ENCODE measurements at places on chromosomes 3 and 15. TPM values are rescaled to one million over a fixed set of nuclear protein-coding genes. Genes with fewer than 3 reads are reported as not detected.

The TNK2 gene
- 42.6 TPM for total RNA-seq

DNA sequence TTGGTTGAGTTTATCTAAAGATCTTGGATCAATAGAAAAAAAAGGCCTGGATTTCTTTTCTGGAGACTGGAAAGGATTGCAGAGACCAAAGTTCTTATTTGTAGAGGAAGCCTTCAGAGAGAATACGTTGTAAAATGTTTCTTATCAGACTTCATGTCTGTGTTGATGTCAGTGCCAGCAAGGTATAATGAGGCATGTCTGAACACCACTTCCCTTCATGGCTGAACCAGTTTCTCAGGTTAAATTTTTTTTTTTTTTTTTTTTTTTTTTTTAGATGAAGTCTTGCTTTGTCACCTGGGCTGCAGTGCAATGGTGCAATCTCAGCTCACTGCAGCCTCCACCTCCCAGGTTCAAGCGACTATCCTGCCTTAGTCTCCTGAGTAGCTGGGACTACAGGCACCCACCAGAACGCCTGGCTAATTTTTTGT, 17.8 kb upstream of the ZNF774 start:
- ATAC-seq, result peak; percentile 64

DNA sequence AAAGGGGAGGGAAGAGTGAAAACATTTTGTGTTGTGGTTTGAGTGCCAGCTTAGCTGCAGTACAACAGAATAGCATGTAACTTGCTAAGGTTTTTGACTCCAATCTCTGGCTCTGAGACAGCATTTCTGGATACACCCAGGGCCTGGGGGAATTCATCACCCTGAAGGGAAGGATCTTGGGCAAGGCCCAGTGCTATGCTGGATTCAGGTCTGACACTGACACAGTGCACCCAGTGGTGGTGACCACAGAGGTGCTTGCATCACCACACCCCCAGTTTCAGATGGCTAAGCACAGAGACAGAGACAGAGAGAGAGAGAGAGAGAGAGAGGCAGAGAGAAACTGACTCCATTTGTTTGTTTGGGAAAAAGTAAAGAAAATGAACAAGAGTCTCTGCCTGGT, 74.1 kb upstream of the KBTBD8 start:
- no peak for ATAC-seq

The DAPK2 gene
- total RNA-seq, result 9.6 TPM
